ENCODE measurements at places on chromosomes 6 and 20. TPM values are rescaled to one million over a fixed set of nuclear protein-coding genes. Genes with fewer than 3 reads are reported as not detected.

Gene IP6K3
- total RNA-seq, result 6.8 TPM

Gene CRISP2
- total RNA-seq, result not detected

Gene ARMH2
- not detected for total RNA-seq

Gene BPIFB4
- total RNA-seq, result not detected

Gene HLA-DQB2
- total RNA-seq, result not detected

Gene RAB44
- not detected for total RNA-seq

Gene SYNJ2
- total RNA-seq, result 34.0 TPM

Gene SAPCD1
- total RNA-seq, result 3.0 TPM

Gene ZNF184
- 14.2 TPM for total RNA-seq

Gene CST4
- total RNA-seq, result not detected

Gene C6orf52
- 16.5 TPM for total RNA-seq

Gene SIM1
- total RNA-seq, result not detected

Gene PHACTR1
- total RNA-seq, result 0.55 TPM

Gene CCN2
- 42.1 TPM for total RNA-seq

Gene TFAP2A
- 5.2 TPM for total RNA-seq

Gene SLC17A3
- not detected for total RNA-seq

Gene DEFB126
- not detected for total RNA-seq

Gene USP49
- 0.74 TPM for total RNA-seq

Gene HLA-DPA1
- total RNA-seq, result 0.34 TPM

Gene RNF39
- total RNA-seq, result not detected

Gene PRPH2
- total RNA-seq, result not detected

Gene HLA-DQA2
- total RNA-seq, result not detected

Gene NKAPL
- total RNA-seq, result not detected

Gene MICA
- total RNA-seq, result 60.3 TPM

Gene LY6G6F
- not detected for total RNA-seq

Gene ZNF391
- 3.3 TPM for total RNA-seq

Gene TAP1
- total RNA-seq, result 68.3 TPM

Gene PTCRA
- total RNA-seq, result not detected

Gene QKI
- 81.2 TPM for total RNA-seq

Gene DEFB127
- total RNA-seq, result not detected

Gene MLIP
- 0.81 TPM for total RNA-seq
